ENCODE measurements at places on chromosomes 3 and 15. TPM values are rescaled to one million over a fixed set of nuclear protein-coding genes. Genes with fewer than 3 reads are reported as not detected.

The WDR82 gene
- total RNA-seq: 70.7 TPM

The TMEM207 gene
- total RNA-seq: not detected

The DTWD1 gene
- 37.0 TPM for total RNA-seq

The GOLGA8T gene
- total RNA-seq: not detected

The PLIN1 gene
- total RNA-seq: 0.22 TPM

The GPR160 gene
- 0.50 TPM for total RNA-seq

The FGF12 gene
- total RNA-seq: 0.22 TPM

The MME gene
- 267 TPM for total RNA-seq

Data from uterine smooth muscle cell (primary cell).